Fibroblast of villous mesenchyme (primary cell): ENCODE measurements at places on chromosomes 1 and 21.

DNA sequence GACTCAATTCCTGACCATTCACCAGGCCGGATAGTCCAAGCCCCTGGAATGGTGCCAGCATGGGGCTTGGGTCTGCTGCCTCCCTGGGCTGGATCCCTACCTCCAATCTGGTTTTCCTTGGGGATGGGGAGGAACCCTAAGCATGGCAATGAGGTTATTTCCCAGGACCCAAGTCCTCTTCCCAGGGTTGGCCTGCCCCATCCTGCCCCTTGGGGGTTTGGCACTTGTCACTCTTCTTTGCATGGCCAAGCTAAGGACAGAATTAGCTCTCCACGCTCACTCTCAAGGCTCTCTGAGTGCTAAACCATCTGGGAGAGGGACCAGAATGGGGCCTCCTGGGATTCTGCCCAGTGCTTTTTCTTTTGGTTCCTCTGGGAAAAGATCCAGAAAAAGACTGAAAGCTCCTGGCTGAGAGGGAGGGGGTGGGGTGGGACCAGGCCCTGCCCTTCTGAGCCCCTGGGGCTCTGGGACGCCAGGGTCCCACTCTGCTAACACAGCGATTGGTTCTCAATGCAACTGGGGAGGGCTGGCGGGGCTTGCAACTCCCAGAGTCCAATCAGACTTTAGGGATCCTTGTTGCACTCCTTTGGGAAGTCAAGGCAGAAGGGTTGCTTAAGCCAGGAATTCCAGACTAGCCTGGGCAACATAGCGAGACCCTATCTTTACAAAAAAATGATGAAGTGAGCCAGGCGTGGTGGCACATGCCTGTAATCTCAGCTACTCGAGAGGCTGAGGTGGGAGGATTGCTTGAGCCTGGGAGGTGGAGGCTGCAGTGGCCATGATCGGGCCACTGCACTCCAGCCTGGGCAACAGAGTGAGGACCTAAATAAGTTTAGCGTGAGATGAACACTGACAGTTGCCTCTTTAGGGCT lies 52.7 kb downstream of the DHRS3 start:
- DNase-seq = no peak

GRCh38 chr1:152252157-152252556 lies 28.2 kb upstream of the HRNR start:
- no peak for DNase-seq

DNA sequence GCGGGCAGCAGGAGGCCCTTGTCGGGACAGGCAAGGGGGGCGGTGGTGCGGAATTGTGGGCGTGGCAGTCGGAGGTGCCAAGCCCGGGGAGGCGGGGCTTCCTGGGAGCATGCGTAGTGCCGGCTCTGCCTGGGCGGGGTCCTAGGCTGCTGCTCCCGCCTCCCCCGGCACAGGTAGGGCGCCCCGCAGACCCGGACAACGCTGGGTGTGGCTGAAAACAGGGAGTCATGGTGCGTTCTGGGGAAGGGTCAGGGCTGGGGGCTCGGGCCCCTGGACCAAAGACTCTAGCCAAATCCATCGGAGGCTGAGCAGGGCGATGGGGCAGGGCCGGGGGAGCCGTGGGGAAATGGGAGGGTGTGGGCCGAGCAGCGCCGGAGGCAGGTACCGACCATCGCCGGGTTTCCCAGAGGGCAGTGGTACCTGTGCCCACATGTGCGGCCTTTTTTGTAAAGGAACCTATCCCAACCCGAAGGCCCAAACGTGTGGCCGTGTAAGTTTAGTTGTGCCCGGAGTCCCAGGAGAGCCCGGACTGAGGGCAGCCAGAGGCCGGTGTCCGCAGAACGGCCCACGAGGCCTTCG lies 231.9 kb downstream of the SDCCAG8 start:
- no peak for DNase-seq

GRCh38 chr1:93681101-93681988 lies at the start of gene BCAR3:
TSS of gene BCAR3 (minus strand) at chr1:93681837. CDS start at chr1:93674930, 6,907 bp downstream.
- DNase-seq = peak; percentile 82

- DNase-seq = no peak
These were observed 161.4 kb downstream of the KAZN start for GRCh38 chr1:14759843-14760242.

GRCh38 chr21:37193676-37194075 lies 73.5 kb downstream of the VPS26C start:
- no peak for DNase-seq

DNA sequence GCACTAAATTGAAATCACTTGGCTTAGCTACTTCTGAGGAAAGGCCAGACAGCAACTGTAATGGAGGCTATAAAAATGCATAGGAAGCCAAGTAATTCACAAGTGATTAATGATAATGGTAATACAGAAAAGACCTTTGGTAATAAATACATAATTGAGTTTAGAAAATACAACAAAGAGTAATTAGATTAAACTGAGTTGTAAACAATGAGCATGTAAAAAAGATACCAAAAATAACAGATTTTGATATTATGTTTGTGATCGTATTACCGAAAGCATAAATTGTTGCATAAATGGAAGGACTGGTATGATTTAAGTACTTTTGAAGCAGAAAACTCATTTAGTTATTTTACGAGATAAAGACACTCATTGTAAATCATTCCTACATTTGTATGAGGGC lies 556.7 kb upstream of the TMPRSS15 start:
- no peak for DNase-seq

DNA sequence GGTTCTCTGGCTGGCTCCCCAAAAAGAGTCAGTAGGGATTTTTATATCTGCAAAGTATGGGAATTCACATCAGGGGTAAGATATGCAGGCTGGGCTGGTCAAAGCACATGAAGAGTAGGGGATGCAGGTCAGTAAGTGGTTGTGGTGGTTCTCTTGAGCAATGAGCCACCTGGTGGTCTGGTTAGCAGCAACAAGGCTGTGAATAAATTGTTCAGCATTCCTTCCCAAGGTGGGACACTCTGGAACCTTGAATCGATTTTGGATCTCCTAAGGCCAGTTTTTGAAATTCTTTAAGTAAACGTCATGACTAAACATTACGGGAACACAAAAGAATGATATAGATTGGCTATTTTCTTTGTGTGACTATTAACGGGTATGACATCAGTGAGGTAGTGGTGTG lies 563.0 kb upstream of the NEGR1 start:
- DNase-seq = peak; percentile 0

GRCh38 chr1:74570797-74571492 lies 58.5 kb upstream of the LRRC53 start:
- DNase-seq = no peak

GRCh38 chr1:228697207-228698016 lies 37.9 kb upstream of the RHOU start:
- DNase-seq = peak; percentile 80

- DNase-seq = no peak
These were observed 74.9 kb downstream of the RRAGC start for GRCh38 chr1:38784452-38785284.

DNA sequence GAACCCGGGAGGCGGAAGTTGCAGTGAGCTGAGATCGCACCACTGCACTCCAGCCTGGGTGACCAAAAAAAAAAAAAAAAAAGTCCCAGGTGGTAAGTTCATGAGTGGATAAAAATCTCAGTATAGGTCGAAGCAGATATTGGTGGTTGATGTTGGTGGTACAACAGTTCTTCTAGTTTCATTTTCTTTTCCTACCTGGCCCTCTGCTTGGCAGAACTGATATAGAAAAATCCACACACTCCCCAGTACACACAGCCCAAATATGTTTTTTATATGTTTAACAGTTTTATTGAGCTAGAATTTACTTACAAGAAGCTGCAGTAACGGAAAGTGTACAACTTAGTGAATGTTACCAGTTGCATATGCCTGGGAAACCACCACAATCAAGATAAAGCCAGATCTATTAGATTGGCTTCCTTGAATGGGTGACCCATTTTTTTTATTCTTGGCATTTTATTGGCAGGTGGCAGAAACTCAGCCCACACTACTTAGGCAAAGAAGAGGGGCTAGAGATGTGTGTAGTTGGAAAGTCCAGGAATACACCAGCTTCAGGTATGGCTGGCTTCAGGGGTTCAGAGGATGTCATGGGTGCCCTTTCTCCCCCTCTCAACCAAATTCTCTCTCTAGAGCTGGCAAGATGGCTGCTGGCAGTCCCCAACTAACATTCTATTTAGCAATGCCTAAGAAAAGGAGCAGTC lies 118.3 kb upstream of the SLC25A33 start:
- no peak for DNase-seq

DNA sequence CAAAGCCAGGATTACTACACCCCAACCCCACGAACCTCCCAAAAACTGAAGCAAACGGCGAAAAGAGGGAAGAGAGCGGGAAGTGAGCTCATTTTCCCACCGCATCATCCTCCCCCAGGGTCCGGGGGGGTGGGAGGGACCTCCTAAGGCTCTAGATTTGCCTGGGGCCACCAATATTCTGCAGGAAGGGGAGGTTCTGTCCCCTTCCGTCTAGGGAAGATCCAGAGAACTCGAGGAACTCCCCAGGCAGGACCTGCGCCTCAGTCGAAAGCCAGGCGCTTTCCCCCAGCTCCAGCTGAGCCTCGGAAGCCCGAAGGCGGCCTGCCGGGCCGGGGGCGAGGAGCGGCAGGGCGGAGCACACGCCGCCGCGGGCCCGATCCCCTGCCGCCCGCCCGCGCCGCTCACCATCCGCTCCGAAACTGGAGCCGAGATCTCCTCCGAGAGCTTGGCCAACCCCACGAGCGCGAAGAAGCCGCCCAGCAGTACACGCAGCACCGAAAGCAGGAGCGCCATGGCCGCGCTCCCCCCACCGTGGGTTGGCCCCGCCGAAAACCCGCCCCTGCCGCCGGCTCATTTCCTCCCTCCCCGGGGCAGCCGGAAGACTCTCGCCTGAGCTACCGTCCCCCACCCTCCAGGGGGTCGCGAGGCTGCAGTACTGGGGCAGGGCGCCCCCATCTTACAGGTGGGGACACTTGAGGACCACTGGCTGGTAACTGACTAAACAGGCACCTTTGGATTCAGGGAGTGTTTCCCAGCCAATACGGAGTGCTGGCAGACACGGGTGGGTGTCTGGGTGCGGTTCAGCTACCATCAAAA lies at the start of gene TMEM35B:
TMEM35B (minus strand) TSS at position 555 of the 816 bp plus-strand sequence; CDS start at position 513, 42 bp downstream.
- peak; percentile 41 for DNase-seq

- DNase-seq = no peak
These were observed 12.5 kb downstream of the TRAF3IP3 start for GRCh38 chr1:209768354-209768774.

- DNase-seq = peak; percentile 74
These were observed 46.5 kb downstream of the NCF2 start for GRCh38 chr1:183543619-183544204.

DNA sequence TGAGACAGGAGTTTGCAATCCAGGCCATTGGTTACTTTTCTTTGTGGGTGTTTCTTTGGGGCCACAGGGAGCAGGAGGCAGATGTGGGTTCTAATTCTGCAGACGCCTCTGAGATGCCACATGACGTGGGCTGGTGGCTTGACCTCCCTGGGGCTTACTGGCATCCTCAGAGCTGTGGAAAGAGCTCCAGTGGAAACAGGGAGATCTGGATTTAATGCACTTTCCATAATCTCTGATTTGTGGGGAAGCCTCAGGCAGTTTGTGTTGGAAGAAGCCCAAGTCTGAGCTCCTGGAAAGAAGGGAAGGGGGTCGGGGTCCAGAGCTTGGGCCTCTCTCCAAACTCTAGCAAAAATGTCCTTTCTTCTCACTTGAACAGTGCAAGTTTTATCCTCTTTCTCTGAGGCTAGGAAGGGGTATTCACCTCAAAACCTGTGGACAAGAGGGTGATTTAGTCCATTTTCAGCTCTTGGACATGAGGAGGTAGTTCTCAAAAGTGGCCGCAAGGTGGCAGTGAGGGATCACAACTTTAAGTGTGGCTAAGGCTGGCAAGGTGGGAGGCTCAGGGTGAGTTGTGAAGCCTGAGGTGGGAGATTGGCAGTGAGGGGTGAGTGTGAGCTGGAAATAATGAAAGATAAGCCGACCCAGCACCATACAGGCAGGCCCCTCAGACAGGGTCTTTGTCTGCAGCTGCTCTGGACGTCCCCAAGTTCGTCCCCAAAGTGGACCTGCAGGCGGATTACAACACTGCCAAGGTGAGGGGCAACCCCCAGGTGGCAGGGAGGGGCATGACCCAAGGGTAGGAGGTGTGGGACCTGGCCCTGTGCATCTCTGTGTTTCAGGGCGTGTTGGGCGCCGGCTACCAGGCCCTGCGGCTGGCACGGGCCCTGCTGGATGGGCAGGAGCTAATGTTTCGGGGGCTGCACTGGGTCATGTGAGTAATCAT lies 9.2 kb downstream of the IKBKE start:
- DNase-seq = peak; percentile 78

DNA sequence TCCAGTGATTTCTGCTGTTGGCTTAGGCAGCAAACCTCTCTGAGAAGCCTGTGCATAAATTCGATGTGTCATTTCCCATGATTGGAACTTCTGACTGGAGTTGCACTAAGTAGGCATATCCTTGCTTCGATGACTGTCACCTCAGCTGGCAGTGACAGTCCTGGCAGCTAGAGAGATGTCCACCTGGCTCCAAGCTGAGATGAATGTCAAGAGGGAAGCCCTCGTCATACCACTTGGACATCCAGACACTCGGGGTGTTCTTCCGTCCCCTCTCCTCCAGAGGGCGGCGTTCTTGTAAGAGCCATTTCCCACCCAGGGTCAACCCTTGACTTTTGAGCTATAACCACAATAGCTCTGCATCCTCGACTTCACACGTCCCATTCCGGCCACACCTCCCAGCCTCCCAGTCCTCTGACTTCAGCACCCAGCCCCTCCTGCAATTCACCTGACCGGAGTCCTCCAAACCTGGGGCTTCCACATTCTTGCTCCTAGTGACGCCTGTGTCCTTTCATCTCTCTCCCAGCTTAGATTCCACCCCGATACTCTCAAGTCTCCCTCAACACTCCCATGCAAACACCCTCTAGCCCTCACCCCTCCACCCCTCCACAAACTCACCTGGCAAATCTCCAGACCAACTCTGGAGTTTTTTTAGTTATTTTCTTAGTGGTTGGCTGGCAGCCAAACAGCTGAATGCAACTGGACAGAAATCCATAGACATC lies 17.3 kb downstream of the CA6 start:
- peak; percentile 37 for DNase-seq

GRCh38 chr1:45009956-45010854 lies 919 bp downstream of the HECTD3 start:
- no peak for DNase-seq

- DNase-seq = no peak
These were observed 240.2 kb upstream of the LYPLAL1 start for GRCh38 chr1:218933513-218933912.

DNA sequence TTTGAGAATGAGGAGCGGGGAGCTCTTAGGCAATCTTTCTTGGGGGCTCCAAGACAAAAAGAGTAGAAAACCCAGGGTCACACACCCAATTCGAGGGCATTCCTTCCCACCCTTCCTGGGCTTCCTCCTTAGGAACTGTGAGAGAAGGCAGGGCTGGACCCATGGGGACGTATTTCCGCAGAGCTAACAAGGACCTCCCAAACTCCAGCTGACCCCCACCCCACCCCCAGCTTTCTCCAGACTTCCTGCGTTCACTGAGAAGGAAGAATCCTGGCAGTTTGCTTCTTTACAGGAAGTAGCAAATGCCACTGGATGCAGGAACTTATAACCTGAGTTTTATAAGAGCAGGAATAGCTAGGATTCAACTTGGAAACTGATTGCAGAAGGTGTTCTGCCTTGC lies 2.7 kb upstream of the LHX9 start:
- no peak for DNase-seq

DNA sequence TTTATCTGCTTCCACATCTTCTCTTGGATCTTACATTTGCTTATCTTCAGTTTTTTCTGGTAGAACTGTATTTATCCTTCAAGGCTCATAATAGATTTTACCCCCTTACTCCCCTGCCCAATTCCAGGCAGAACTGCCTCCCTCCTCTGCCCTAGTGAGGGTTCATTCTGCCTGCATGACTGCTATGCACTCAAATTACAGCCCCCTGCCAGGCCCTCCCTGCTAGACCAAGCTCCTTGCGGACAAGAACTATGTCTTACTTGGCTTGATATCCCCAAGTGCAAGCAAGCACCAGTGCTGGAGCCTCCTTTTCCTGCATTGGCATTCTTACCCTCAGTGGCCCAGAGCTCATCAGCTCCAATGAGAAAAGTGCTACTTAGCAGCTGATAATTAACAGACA lies 18.1 kb downstream of the MAPKAPK2 start:
- DNase-seq = no peak
